ENCODE measurements at places on chromosomes 12 and 14.

- no peak for DNase-seq
Observed at GRCh38 chr14:94292872-94293577, at the start of gene SERPINA10. Gene SERPINA10, minus strand, starts transcription at chr14:94293268. Its CDS starts 2,675 bp downstream, at chr14:94290593.

DNA sequence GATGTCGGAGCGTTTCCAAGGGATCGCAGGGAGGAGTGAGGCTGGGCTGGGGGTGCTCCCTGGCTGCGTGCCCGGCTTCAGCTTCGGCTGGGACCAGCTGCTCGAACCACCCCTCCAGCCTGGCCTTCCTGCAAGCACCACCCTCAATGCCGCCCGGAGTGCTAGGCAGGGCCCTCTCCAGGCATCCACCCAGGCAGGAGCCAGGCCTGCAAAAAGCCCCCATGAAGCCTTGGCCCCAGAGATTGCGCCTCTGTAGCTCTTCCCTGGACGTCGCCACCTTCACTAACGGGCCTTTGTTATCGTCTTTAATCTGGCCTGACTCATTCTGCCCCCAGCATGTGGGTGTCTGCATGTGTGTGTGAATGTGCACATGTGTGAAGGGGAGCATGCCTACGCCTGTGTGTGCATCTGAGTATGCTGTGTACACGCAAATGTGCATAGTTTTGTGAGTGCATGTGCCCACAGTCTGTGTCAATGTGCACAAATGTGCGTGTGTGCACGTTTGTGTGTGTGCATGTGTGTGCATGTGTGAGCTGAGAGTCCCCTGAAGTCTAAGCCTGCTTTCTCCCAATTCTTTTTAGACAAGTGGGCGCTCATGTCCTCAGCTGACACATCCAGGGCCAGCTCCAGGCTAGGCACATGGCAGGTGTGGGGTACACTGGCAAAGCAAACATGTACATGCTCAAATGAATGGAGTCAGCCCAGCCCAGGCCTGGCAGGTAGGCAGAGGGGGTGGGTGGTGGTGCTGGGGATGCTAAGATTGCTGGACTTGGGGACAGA, 195.4 kb upstream of the C14orf180 start:
- no peak for DNase-seq

GRCh38 chr12:50750366-50750765, 13.5 kb upstream of the ATF1 start:
- no peak for DNase-seq

- DNase-seq: no peak
Observed at GRCh38 chr14:87158283-87158682, 834.7 kb downstream of the GALC start.

GRCh38 chr14:38210587-38211216, 3.0 kb downstream of the SSTR1 start:
- DNase-seq: no peak
